ENCODE measurements at places on chromosomes 6 and 20. TPM values are rescaled to one million over a fixed set of nuclear protein-coding genes. Genes with fewer than 3 reads are reported as not detected.

LAMA4 gene
- polyA plus RNA-seq = 5.6 TPM

PRSS16 gene
- polyA plus RNA-seq = 5.1 TPM

CDS2 gene
- 19.9 TPM for polyA plus RNA-seq

GRCh38 chr20:37353285-37353849 is 7.4 kb downstream of the SRC start:
- no peak for DNase-seq

- DNase-seq = no peak
Measured at GRCh38 chr20:10385850-10386544, 48.0 kb downstream of the MKKS start.

Data from kidney (tissue), 22 donors.